ENCODE measurements at places on chromosomes 5 and 9.

DNA sequence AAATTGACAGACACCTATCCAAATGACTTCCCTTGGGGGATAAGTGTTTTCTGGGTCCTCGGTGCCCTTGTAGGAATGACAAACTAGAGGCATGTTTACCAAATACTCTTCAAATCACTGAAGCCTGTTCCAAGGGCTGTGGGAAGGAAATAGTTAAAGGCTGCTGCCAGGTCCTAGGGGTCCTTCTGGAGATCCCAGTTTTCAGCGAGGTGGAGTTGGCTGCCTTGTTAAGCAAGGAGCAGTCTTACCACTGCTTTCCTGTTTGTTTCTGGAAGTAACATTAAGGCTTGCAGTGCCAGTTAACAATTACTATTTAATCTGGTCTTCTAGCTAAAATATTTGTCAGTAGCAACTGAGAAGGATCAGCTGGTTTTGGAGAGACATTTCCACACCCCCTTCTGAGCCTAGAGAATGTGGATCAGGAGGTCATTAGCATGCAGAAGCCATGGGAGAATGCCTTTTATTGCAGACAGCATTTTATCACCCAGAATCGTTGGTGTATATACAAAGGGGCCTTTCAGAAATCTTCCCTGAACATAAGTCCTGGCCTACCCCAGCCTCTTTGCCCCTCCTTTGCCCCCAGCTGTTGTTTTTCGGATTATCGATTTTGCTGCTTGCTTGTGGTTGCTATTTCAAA, 238.8 kb downstream of the DMAC1 start:
- no peak for DNase-seq

- DNase-seq = no peak
These were observed 22.5 kb downstream of the TMEM268 start for GRCh38 chr9:114633438-114634089.

GRCh38 chr5:2136728-2137333, 254.1 kb upstream of the IRX4 start:
- DNase-seq = no peak

GRCh38 chr5:17355586-17356346, 138.3 kb downstream of the BASP1 start:
- DNase-seq = peak; percentile 57

- DNase-seq = no peak
These were observed 71.0 kb upstream of the SEMA6A start for GRCh38 chr5:116645627-116646026.
